ENCODE measurements at places on chromosomes 2 and 18.

GRCh38 chr2:113083296-113083695 lies 15.5 kb downstream of the IL1F10 start:
- no peak for DNase-seq

DNA sequence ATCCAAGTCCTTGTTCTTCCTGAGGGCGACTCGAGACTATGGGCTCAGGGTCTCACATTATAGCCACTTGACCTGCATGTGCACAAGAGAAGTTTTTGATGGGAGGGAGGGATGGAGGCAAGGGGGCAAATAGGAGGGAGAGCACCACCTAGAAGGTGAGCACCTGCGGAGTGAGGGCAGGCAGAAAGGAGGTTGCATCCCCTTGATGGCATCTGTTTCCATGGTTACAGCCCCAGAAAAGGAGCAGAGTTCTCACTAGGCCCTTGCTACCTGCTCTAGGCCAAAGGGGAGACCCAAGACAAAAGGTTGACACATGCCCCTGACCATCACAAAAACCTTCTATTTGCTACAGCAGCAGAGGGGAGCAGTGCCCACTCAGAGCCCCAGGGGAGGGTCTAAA lies 131.5 kb upstream of the SERTAD2 start:
- no peak for DNase-seq

GRCh38 chr2:70133491-70134322 lies 46.4 kb downstream of the PCBP1 start:
- peak; percentile 52 for DNase-seq

GRCh38 chr2:235105821-235106359 lies 154.1 kb downstream of the SH3BP4 start:
- DNase-seq, result no peak

DNA sequence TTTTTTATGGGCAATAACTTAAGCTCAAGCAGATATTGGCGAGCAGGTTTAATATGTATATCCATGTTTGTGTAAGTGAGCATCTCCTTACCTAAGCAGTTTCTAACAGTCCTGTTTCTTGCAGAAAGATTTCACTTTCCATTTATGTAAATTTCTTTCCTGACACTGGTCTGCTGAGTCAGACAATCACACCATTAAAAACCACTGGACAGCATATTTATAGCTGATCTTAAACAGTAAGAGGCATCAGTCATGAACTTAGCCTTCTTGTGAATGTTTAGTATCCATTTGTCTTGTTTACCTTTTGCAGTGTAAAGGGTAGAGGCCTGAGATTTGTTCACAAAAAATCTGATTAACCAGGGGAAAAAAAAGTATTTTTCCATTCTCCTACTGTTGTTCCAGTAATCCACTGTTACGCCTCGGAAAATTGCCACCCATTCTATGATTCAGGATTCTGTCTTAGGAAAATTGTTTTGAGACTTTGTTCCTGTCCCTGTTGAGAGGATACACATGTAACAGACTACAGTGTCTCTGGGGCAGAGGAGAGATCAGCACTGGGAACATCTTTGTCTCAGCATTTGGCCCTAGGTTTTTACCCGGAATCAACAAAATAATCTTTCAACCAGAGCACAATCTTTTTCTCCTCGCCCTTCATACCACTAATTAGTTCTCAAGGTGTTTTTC lies 521.0 kb upstream of the NRP2 start:
- no peak for DNase-seq

- DNase-seq, result no peak
These were observed 165.9 kb upstream of the SPRED2 start for GRCh38 chr2:65598264-65598663.

GRCh38 chr2:104606056-104606455 lies 247.9 kb upstream of the POU3F3 start:
- no peak for DNase-seq

DNA sequence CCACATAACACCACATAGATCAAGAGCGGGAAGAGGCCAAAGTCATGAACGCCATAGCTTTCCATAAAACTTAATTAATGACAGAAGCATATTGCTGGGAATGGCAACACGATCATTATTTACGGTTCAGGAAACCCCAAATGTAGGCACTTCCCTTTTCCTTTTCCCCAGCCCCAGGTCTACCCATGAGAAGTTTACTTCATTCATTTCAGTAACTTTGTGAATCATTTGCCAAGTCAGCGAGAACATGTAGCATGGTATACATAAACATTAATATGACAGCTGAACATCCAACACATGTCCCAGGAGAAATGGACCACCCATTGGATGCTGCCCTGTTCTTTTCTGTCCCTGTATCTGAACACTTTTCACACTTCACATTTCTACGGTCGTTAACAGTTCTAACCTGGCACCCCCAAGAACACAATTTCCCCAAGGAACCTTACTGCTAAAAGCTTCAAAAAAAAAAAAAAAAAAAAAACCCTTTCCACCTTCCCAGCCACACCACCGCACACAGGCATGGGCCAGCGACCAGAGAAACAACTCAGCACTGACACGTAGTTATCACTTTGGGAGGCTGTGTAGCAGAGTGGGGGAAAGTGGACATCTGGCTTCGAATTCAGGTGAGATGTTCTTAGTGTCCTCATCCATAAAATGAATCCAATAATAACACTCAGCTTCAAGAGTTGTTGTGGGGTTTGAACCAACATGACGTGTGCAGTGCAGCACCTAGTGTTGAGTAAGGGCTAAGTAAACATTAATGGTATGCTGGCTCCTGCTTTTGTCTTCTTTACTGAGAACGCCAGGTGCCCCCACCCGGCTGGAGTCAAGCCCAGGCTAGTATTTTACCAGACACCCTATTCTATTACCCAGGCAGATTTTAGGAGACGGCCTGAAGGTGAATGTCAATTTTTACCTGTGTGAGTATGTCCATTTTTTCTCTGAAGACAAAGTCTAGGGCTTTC lies 371.5 kb downstream of the LNPK start:
- no peak for DNase-seq
